Activated CD4-positive, alpha-beta T cell treated with anti-CD3 and anti-CD28 coated beads, Interleukin-2, amount 10 ng/mL, durations not matched to agents 7 days and 5 days (primary cell): ENCODE measurements at places on chromosomes 7 and 10. TPM values are rescaled to one million over a fixed set of nuclear protein-coding genes. Genes with fewer than 3 reads are reported as not detected.

Gene ANTXRL
- 0.52 TPM for total RNA-seq

- DNase-seq = no peak
These were observed 17.3 kb downstream of the TNPO3 start for GRCh38 chr7:129037585-129037984.

DNA sequence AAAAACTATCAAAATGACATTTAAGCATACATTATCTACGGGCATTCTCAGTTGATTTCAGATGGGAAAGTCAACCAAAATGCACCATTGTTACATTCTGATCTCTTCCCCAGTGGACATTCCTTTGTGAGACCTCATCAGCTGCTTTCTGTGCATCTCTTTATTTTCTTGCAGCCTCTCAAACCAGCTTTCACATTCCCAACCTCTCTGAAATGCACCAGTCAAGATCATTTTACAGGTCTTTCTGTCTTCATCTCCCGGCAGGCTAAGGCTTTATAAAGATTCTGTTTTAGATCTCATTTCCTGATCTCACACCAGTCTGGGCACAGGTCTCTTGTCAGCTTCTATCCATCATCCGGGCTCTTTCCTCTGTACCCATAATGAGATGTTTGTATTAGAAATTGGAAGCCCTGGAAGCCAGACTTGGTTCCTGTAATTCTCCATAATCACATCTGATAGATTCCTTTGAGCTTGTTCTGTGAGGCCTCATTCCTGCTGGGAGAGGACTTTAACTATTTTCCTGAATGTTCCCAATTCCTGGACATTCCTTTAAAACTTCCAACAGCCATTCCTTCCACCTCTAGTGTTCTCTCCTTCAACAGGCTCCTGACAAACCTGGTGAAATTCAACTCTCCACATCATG, 44.3 kb upstream of the ARL4A start:
- DNase-seq = no peak

GRCh38 chr7:134459981-134460380, 1.1 kb upstream of the AKR1B1 start:
- no peak for DNase-seq
